T-cell (primary cell): ENCODE measurements at places on chromosomes 16 and 17. TPM values are rescaled to one million over a fixed set of nuclear protein-coding genes. Genes with fewer than 3 reads are reported as not detected.

The CORO1A gene
- 1,286 TPM for total RNA-seq

The KCNH6 gene
- not detected for total RNA-seq

The SCGB1C2 gene
- total RNA-seq, result not detected

The PRSS27 gene
- 0.70 TPM for total RNA-seq

The ZFPM1 gene
- 33.5 TPM for total RNA-seq

The RPH3AL gene
- total RNA-seq, result 9.6 TPM

The NQO1 gene
- 6.0 TPM for total RNA-seq

The PCYT2 gene
- 55.2 TPM for total RNA-seq

The VWA3A gene
- 0.50 TPM for total RNA-seq

The KRT37 gene
- not detected for total RNA-seq

GRCh38 chr16:180681-181564 is 664 bp downstream of the HBQ1 start:
- peak; percentile 84 for DNase-seq
- no peaks in the 10 kb centered on the region for H3K36me3 ChIP-seq
- H3K4me3 ChIP-seq, result peak overlapping the region; percentile 42

DNA sequence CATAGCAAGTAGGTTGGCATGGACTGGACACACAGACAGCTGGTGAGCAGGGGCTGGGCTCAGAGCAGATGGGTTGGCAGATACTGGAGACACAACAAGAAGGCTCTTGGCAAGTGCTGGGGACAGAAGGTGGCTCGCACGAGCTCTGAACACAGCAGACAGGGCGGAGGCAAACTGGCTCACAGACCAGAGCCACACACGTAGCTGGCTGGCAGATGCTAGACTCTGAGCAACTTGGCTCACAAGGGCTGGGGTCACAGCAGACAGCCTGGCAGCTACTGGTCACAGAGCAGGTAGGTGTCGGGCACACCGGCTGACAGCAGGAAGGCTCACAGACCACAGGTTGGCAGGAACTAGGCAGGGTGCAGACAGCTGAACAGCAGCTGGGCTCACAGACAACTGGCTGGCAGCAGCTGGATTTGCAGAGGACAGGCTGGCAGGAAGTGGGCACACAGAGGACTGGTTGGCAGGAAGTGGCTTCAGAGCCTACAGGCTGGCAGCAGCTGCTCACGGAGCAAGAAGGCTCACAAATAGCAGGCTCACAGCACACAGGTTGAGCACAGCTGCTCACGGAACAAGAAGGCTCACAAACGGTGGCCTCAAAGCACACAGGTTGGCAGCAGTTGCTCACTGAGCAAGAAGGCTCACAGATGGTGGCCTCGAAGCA is 725 bp downstream of the KRTAP16-1 start:
- H3K27ac ChIP-seq, result peak overlapping the region; percentile 87
- no peaks in the 10 kb centered on the region for H3K27me3 ChIP-seq
- H3K4me1 ChIP-seq, result peaks cover 28% of the 10 kb centered on the region
- DNase-seq, result peak; percentile 89
- H3K4me3 ChIP-seq, result peak overlapping the region; percentile 35
- no peaks in the 10 kb centered on the region for H3K36me3 ChIP-seq

GRCh38 chr17:82830249-82830661 is 9.6 kb downstream of the ZNF750 start:
- H3K27me3 ChIP-seq, result no peaks in the 10 kb centered on the region
- no peak overlapping the region for H3K4me3 ChIP-seq
- peaks cover 26% of the 10 kb centered on the region for H3K36me3 ChIP-seq
- no peaks in the 10 kb centered on the region for H3K4me1 ChIP-seq
- DNase-seq, result no peak

DNA sequence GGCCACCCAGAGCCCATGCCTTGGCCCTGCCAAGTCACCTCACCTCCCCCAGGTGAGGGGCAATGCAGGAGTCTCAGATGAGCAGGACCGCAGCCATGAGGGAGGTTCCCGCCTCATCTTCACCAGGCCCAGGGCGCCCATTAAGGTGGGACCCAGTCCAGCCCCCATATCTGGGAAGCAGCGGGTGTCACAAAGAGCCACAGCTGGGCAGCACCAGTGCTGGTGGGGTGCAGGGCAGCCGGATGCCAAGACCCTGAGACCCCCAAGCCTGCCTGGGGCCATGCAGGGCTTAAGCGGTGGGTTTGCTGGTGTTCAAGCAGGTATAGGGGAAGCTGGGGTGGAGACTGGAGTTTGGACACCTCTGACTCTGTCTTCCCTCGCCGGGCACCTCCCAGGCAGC is 237.8 kb upstream of the GSE1 start:
- H3K4me1 ChIP-seq, result no peaks in the 10 kb centered on the region
- DNase-seq, result no peak
- H3K4me3 ChIP-seq, result no peak overlapping the region
- no peaks in the 10 kb centered on the region for H3K27me3 ChIP-seq
- no peaks in the 10 kb centered on the region for H3K36me3 ChIP-seq
- no peak overlapping the region for H3K27ac ChIP-seq

- H3K36me3 ChIP-seq, result peaks cover 27% of the 10 kb centered on the region
- DNase-seq, result no peak
- no peaks in the 10 kb centered on the region for H3K27me3 ChIP-seq
- no peaks in the 10 kb centered on the region for H3K4me1 ChIP-seq
- no peak overlapping the region for H3K4me3 ChIP-seq
Measured at GRCh38 chr16:81707411-81708265, 71.5 kb upstream of the PLCG2 start.

DNA sequence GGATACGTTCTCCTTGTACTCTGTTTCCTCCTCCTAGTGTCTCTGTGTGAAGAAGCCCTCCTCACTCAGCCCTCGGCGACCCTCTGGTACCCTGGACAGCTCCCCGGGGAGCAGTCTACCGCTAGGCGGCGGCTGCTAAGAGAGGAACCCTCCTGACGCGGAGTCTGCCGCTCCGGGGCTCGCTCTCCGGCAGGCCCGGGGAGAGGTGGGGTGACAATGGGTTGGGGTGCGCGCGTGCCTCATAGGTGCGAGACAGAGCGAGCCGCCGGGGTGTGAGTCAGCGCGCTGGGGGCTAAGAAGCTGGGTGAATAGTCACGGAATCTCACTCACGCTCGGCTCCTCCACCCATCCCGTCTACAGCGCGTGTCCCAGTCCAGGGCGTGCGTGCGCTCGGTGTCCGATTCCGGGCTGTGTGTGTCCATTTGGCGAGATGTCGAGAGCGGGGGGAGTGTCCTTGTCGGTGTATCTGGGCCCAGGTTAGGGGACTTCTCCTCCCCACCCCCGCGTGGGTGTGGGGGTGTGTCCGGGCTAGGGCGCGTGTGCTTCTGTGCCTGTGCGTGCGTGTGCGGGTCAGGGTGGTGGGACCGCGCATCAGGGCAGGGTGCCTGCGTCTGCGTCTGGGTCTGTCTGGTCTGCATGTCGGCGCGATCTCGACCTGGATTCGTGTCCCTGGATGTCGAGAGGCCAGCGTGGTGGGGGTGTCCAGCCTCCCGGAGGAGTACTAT is 577 bp upstream of the HS3ST2 start:
- no peaks in the 10 kb centered on the region for H3K4me1 ChIP-seq
- no peaks in the 10 kb centered on the region for H3K36me3 ChIP-seq
- peaks cover 15% of the 10 kb centered on the region for H3K27me3 ChIP-seq

DNA sequence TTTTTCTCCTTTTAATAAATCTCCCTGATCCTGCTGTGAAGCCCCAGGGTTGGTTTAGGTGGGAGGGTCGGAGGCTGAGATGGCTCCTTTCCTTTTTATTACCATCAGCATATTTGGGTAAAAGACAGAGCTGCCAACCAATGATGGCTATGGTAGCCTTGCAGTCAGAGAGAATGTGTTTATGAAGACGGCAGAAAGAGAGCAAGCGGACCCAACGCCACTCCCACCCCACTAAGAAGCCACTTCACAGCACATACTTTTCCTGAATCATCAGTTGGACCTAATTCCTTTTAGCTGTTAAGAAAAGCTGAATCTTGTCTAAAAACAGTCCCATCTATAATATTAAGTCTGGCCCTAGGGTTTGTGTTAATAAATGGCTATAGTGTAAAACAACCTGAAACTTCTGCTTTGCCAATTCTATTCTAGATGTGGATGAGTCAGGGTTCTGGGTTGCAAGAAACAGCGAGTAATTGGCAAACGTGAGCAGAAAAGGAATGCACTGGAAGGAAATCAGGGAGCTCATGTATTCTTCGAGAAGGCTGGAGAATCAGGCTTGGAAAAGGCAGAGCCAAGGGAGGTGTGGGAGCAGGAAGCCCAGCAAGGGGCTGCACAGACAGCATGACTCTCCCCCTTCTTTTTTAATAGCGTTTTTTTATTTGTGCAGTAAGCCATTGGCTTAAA is 34.0 kb upstream of the PRKCA start:
- H3K27me3 ChIP-seq, result no peaks in the 10 kb centered on the region
- H3K4me1 ChIP-seq, result no peaks in the 10 kb centered on the region
- DNase-seq, result no peak

GRCh38 chr17:46931596-46931995 is 8.6 kb downstream of the GOSR2 start:
- no peak for DNase-seq
- no peak overlapping the region for H3K27ac ChIP-seq
- peaks cover 7% of the 10 kb centered on the region for H3K4me1 ChIP-seq
- H3K27me3 ChIP-seq, result no peaks in the 10 kb centered on the region

- H3K27me3 ChIP-seq, result no peaks in the 10 kb centered on the region
- H3K4me3 ChIP-seq, result no peak overlapping the region
- H3K36me3 ChIP-seq, result no peaks in the 10 kb centered on the region
- DNase-seq, result no peak
- H3K4me1 ChIP-seq, result no peaks in the 10 kb centered on the region
Measured at GRCh38 chr16:85564277-85565051, 48.7 kb upstream of the GSE1 start.

GRCh38 chr17:36132421-36132831 is 28.8 kb downstream of the CCL4 start:
- DNase-seq, result no peak
- no peak overlapping the region for H3K27ac ChIP-seq
- H3K27me3 ChIP-seq, result no peaks in the 10 kb centered on the region
- H3K36me3 ChIP-seq, result no peaks in the 10 kb centered on the region
- H3K4me3 ChIP-seq, result no peak overlapping the region

GRCh38 chr17:55601874-55602364 is 90.7 kb upstream of the SMIM36 start:
- H3K27me3 ChIP-seq, result no peaks in the 10 kb centered on the region
- DNase-seq, result no peak
- no peaks in the 10 kb centered on the region for H3K4me1 ChIP-seq
- no peaks in the 10 kb centered on the region for H3K36me3 ChIP-seq
- H3K27ac ChIP-seq, result no peak overlapping the region

DNA sequence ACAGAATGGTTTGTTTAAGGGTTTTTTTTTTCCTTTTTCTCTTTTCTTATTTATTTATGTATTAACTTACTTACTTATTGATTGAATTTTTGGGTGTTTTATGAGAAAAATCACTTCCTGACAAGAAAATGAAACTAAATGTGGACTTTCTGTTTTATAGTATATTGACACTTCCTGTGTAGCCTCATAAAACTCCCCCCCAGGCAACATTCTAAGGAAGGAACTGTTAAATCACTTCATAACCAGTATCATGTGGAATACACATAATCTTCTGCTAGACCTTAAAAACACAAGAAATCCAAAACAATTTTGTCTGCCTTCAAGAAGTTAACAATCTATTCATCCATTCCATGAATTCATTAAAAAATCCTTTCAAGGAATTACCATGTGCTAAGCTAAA is 164.1 kb upstream of the TOM1L1 start:
- H3K4me3 ChIP-seq, result no peak overlapping the region
- H3K27me3 ChIP-seq, result no peaks in the 10 kb centered on the region
- DNase-seq, result no peak
- H3K4me1 ChIP-seq, result no peaks in the 10 kb centered on the region
- H3K36me3 ChIP-seq, result no peaks in the 10 kb centered on the region
- H3K27ac ChIP-seq, result no peak overlapping the region

- no peaks in the 10 kb centered on the region for H3K27me3 ChIP-seq
- no peaks in the 10 kb centered on the region for H3K36me3 ChIP-seq
- H3K4me1 ChIP-seq, result peaks cover 3% of the 10 kb centered on the region
Measured at GRCh38 chr17:76974721-76975120, 106.5 kb downstream of the MGAT5B start.

DNA sequence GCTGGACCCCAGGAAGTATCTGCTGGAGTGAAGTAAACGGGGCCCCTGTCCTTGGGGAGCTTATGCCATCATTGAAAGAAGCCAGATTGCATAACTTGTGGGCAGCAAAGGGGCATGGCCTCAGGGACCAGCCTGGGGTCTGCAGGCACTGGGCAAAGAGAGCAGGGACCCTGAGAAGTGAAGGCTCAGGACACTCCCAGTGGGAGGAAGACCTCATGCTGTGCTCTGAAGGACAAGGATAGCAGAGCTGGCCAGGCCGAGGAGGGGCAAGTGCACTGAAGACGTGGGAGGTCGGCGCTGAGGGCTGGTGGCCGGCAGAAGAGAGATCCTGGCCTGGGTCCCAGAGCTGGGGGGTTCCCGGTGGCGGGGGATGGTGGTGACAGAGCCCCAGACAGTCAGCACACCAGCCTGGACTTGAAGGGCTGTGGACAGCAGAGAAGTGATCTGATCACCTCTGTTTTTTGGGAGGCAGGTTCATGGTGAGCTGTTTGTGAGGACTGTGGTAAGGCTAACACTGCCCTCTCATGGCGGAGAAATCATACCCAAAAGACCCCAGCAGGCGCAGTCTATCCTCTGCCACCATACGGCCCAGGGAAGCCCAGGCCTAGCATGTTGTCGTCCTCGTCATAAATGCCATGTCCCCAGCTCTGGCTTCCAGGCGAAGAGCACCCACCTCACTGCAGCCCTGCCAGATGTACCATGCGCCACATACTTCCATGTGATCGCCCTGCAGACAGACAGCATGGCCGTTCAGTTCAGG is 7.1 kb upstream of the CNP start:
- no peak overlapping the region for H3K4me3 ChIP-seq
- H3K27me3 ChIP-seq, result peaks cover 8% of the 10 kb centered on the region
- H3K27ac ChIP-seq, result no peak overlapping the region
- no peak for DNase-seq

GRCh38 chr16:26542198-26542597 is 524.5 kb upstream of the C16orf82 start:
- H3K4me1 ChIP-seq, result no peaks in the 10 kb centered on the region
- H3K27ac ChIP-seq, result no peak overlapping the region
- H3K27me3 ChIP-seq, result peaks cover 3% of the 10 kb centered on the region
- H3K36me3 ChIP-seq, result no peaks in the 10 kb centered on the region
- no peak for DNase-seq

GRCh38 chr16:71399801-71400563 is 41.5 kb downstream of the CALB2 start:
- no peaks in the 10 kb centered on the region for H3K4me1 ChIP-seq
- H3K4me3 ChIP-seq, result no peak overlapping the region
- H3K27ac ChIP-seq, result no peak overlapping the region
- no peaks in the 10 kb centered on the region for H3K36me3 ChIP-seq

GRCh38 chr17:59287452-59287851 is 44.0 kb upstream of the YPEL2 start:
- H3K27ac ChIP-seq, result no peak overlapping the region
- no peaks in the 10 kb centered on the region for H3K4me1 ChIP-seq
- H3K4me3 ChIP-seq, result no peak overlapping the region
- no peaks in the 10 kb centered on the region for H3K27me3 ChIP-seq

DNA sequence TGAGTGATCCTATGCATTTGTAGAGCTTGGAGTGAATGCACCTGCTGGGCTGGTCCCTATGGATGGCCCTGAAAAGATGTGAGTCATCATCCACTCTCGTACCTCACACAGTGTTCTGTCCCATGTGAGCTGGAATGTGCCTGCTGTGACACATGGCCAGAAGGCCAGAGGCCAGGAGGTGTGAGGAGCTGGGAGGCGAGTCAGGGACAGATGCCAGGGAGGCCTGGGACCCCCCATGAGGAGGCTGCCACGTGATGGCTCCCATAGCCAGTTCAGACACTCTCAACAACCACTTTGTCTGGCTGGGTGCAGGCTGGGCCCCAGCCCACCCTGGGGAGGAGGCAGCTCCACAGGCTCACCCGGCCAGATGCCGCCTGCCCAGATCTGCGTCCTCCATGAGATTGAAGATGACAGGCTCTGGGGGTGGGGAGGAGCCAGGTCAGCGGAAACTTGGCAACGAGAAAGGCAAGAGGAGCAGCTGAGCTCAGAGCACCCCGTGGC is 168.8 kb downstream of the C16orf78 start:
- DNase-seq, result no peak
- no peak overlapping the region for H3K4me3 ChIP-seq
- no peaks in the 10 kb centered on the region for H3K4me1 ChIP-seq
- H3K27me3 ChIP-seq, result no peaks in the 10 kb centered on the region
